ENCODE measurements at places on chromosomes 11 and 22.

DNA sequence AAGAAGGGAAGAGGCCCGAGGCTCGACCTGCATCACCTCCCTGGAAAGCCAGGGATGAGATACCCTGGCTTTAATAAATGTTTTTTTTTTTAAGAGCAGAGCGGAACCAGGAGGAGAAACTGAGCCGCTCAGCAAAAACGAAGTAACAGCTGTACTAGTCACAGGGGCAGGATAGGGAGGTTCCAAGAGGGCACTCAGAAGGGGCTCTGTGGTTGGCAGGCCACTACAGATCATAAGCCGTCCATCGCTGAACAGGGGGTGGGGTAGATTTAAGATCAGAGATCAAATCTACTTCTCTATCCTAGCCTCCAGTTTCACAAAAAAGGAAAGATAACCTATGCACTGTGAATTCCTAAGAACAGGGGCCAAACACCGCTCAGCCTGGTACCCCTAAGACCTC lies 625 bp downstream of the EIF3D start:
- peak; percentile 63 for DNase-seq

DNA sequence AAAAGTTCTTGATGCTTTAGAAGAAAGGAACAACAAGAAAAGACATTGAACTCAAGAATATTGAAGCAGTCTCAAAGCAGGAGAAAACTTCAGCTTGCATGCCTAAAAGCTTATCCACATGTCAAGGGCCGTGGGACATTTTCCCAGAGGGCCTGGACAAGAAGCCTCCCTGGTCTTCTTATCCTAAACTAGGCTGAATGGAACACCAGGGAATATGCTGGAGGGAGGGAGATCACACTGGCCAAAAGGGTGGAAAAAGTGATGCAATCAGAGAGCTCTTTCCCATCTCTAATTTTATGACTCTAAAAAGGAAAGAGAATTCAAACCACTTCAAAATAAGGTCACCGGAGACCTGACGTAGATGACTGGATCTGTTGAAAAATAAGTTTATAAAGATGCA lies 107.2 kb downstream of the MPPED2 start:
- DNase-seq = no peak

GRCh38 chr11:10673501-10674062 lies 20.0 kb downstream of the IRAG1 start:
- DNase-seq = no peak

- no peak for DNase-seq
Observed at GRCh38 chr22:49738566-49738965, 89.1 kb downstream of the BRD1 start.

DNA sequence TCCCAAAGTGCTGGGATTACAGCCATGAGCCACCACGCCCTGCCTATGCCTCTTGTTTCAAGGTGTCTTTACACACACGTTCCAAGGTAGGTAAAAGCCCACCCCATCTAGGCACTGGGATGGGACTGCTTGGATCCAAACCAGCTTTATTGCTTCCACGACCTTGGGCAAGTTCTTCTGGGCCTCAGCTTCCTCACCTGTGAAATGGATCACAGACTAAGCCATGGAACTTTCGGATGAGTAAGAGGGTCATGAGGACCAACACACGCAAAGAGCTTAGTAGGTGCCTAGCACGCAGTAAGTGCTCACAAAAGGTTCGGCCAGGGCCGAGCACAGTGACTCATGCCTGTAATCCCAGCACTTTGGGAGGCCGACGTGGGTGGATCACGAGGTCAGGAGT lies 15.6 kb downstream of the RHOD start:
- DNase-seq = no peak

- DNase-seq = peak; percentile 53
Observed at GRCh38 chr22:41925783-41926460, 684 bp downstream of the TNFRSF13C start.

- DNase-seq = no peak
Observed at GRCh38 chr11:90747057-90747456, 524.2 kb upstream of the CHORDC1 start.

DNA sequence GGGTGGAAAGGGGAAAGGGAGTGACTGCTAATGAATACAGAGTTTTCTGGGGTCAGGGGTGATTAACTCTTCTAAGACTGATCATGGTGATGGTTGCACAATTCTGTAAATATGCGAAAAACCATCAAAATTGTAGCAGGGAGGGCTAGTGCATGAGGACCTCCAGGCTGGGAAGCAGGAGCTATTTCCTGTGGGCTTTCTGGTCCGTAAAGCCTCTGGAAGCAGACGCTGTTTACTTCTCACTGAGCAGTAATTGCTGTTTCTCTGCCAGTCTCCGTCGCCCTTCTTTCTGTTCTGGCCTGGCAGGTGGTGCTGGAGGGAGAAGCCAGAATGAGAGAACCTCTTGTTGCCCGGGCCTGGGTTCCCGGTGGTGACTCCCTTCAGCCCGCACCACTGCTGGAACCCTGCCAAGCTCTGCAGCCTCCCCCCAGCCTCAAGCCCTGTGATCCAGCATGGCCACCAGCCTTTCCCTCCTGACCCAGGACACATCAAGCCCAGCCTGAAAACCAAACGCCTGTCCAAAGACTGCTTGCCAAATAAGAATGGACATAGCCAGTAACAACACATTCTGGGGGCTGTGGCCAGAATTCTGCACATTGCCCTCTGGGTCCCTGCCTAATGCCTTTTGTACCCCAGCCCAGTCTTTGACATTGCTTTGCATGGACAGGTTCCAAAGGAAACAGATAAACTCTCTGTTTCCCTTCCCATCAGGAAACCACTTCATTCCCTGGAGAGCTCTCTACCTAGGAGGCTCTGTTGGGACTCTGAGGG lies 201.0 kb upstream of the NAV2 start:
- DNase-seq = no peak

DNA sequence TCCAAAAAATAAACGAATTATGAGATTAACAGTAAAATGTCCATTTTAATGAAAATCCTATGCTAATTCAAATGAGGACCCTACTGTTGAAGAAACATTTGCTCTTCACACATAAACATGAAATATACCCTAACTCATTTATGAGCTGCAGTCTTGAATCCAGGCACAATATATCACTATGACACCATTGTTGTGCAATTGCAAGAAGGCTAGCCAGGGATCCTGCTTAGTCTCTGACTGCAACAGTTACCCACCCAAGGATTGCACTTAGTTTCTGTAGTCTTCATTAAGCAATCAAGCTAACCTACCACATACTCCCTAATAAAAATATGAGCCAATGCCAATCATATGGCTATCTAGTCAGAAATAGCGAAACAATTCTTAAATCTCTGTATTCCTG lies 981.0 kb upstream of the FAT3 start:
- no peak for DNase-seq

All from ELR (cell line).